ENCODE measurements at places on chromosomes 2 and 18.

DNA sequence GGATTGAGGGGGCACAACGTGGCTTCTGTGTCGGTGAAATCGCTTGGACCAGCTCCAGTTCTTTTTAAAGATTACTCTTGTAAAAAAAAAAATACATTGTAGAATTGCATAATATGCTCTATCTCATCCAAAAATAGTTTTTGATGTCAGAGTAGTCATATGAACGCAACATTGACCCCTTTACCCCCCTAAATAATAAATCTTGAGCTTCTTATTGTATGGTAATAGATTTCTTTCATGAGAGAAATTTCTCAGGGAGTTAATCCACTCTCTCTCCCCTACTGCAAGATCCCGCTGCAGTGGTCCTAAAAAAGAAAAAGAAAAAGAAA is 50.2 kb upstream of the PAIP2B start:
- peak overlapping the region; percentile 77 for H3K27ac ChIP-seq
- H3K4me1 ChIP-seq, result peaks cover 25% of the 10 kb centered on the region
- H3K4me3 ChIP-seq, result peak overlapping the region; percentile 49
- H3K27me3 ChIP-seq, result peaks cover 70% of the 10 kb centered on the region

GRCh38 chr18:50177294-50177992 is 17.5 kb downstream of the MYO5B start:
- no peaks in the 10 kb centered on the region for H3K27me3 ChIP-seq
- no peaks in the 10 kb centered on the region for H3K36me3 ChIP-seq
- H3K4me3 ChIP-seq, result no peak overlapping the region
- no peaks in the 10 kb centered on the region for H3K4me1 ChIP-seq
- DNase-seq, result no peak
- H3K27ac ChIP-seq, result no peak overlapping the region

- H3K4me3 ChIP-seq, result no peak overlapping the region
- no peak for DNase-seq
- H3K36me3 ChIP-seq, result no peaks in the 10 kb centered on the region
- no peaks in the 10 kb centered on the region for H3K4me1 ChIP-seq
Measured at GRCh38 chr2:203893401-203893800, 25.8 kb downstream of the CTLA4 start.

DNA sequence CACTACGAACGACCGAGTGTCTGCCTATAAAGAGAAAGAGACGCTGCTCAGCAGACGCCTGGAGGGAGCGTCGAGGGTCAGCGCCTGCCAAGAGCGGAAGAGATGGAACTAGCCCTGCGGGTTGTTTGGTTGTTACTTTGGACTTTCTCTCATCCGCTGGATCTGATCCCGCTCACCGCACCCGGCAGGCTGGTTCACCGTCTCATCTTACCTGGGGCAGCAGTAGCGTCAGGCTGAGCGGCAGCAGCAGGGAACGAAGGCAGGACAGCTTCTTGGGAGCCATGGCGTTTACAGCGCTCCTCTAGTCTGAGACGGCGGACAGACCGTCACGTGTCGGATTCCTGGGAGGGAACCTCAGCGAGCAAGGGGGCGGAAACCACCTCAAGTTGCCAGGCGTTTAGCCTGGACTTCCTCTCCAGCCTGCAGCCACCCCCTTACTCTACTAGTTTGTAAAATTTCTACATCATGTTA is 1.9 kb downstream of the GLB1L start:
- H3K27ac ChIP-seq, result no peak overlapping the region
- peak overlapping the region; percentile 4 for H3K4me3 ChIP-seq
- H3K27me3 ChIP-seq, result no peaks in the 10 kb centered on the region
- H3K36me3 ChIP-seq, result peaks cover 37% of the 10 kb centered on the region

GRCh38 chr2:144596073-144596871 is 76.4 kb upstream of the ZEB2 start:
- H3K27me3 ChIP-seq, result no peaks in the 10 kb centered on the region
- no peak overlapping the region for H3K4me3 ChIP-seq
- H3K27ac ChIP-seq, result no peak overlapping the region
- peak; percentile 49 for DNase-seq
- H3K36me3 ChIP-seq, result no peaks in the 10 kb centered on the region

GRCh38 chr2:160453111-160453820 is 40.3 kb downstream of the RBMS1 start:
- H3K27ac ChIP-seq, result no peak overlapping the region
- H3K4me3 ChIP-seq, result no peak overlapping the region
- no peaks in the 10 kb centered on the region for H3K36me3 ChIP-seq
- H3K4me1 ChIP-seq, result peaks cover 44% of the 10 kb centered on the region
- H3K27me3 ChIP-seq, result no peaks in the 10 kb centered on the region

- no peak for DNase-seq
- H3K27me3 ChIP-seq, result no peaks in the 10 kb centered on the region
- H3K27ac ChIP-seq, result no peak overlapping the region
- H3K36me3 ChIP-seq, result no peaks in the 10 kb centered on the region
- no peaks in the 10 kb centered on the region for H3K4me1 ChIP-seq
- no peak overlapping the region for H3K4me3 ChIP-seq
Measured at GRCh38 chr18:60469387-60470100, 97.0 kb upstream of the MC4R start.

DNA sequence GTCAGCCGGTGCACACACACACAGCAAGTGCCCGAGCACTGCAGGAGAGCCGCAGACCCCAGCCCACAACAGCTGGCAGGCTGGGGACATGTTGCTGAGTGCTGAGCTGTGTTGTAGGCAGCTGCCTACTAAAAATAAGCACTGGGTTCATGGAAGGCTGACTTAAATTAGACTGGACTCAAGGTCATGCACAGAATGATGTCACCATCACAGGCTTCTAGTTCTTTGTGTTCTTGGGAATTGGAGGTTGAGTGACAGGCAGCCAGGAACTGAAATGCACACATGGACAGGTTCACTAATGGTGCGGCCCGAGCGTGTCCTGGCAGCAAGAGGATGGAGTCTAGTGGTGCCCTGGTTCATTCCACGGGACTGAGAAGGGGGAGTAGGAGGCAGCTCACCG is 71.3 kb downstream of the VWA3B start:
- H3K27ac ChIP-seq, result no peak overlapping the region
- H3K4me1 ChIP-seq, result peaks cover 16% of the 10 kb centered on the region
- H3K4me3 ChIP-seq, result no peak overlapping the region
- peak; percentile 39 for DNase-seq
- H3K36me3 ChIP-seq, result no peaks in the 10 kb centered on the region

GRCh38 chr2:230008708-230009066 is 60.0 kb downstream of the SLC16A14 start:
- no peaks in the 10 kb centered on the region for H3K36me3 ChIP-seq
- DNase-seq, result no peak
- H3K4me1 ChIP-seq, result no peaks in the 10 kb centered on the region

GRCh38 chr2:142140434-142140845 is 9.6 kb upstream of the LRP1B start:
- H3K4me3 ChIP-seq, result no peak overlapping the region
- no peaks in the 10 kb centered on the region for H3K36me3 ChIP-seq
- no peaks in the 10 kb centered on the region for H3K4me1 ChIP-seq
- H3K27me3 ChIP-seq, result no peaks in the 10 kb centered on the region

DNA sequence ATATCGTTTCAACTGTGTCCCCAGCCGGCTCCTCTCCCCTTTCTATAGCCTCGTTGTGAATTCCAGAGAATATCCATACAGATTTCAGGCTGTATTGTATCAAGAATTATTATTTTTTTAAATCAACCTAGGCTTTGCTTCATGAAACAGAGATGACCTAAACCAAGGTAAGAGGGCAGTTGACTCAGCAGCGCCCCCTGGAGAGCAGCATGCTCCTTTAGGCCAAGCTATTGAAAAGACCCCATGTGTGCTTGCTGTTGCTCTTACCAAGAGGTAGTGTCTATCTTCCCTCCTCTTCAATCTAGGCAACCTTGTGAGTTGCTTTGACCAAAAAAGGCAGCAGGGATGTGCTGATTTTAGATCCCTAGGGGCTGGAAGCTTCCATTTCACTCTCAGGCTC is 426.7 kb upstream of the SMIM21 start:
- H3K27ac ChIP-seq, result no peak overlapping the region
- DNase-seq, result no peak
- H3K4me3 ChIP-seq, result no peak overlapping the region
- H3K27me3 ChIP-seq, result no peaks in the 10 kb centered on the region
- no peaks in the 10 kb centered on the region for H3K36me3 ChIP-seq

DNA sequence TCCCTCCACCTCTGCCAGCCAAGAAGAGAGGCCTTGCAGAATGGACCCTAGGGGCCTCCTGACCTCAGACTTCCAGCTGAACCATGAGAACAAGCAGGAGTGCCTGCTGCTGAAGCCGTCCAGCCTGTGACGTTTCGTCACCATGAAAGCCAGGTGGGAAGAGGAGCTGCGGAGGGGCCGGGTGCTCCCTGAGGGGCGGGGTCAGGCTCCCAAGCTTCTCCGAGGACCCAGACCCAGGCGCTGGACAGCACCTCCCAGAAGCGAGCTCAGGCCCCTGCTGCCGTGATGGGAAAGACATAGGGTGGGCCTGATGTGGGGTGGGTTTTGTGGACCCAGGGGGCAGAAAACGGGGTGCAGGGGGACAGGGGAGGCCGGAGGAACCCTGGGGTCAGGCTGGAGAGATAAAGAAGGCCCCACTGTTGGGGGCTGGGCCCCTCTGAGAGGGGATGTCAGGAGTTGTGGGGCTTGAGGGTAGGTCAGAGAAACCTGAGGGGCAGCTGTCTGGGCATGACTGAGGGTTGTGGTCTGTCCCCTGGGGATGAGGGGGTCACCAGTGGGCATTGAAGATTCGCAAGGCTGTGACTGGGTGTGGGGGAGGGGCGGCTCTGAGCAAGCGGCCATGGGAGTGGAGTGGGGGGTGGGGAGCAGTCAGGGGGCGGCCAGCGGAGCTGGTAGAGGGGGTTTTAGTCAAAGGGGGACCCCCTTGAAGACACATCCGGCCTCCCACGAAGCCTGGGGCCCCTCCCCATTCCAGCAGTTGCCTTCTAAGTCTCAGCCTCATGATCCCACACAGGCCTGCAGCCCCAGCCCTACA is 73.4 kb upstream of the ODC1 start:
- H3K27ac ChIP-seq, result no peak overlapping the region
- no peaks in the 10 kb centered on the region for H3K4me1 ChIP-seq
- no peak for DNase-seq
- no peaks in the 10 kb centered on the region for H3K36me3 ChIP-seq
- H3K27me3 ChIP-seq, result no peaks in the 10 kb centered on the region

GRCh38 chr2:43215673-43216255 is 10.6 kb downstream of the ZFP36L2 start:
- peaks cover 44% of the 10 kb centered on the region for H3K4me1 ChIP-seq
- no peak overlapping the region for H3K27ac ChIP-seq
- H3K36me3 ChIP-seq, result no peaks in the 10 kb centered on the region
- H3K4me3 ChIP-seq, result no peak overlapping the region
- no peak for DNase-seq

DNA sequence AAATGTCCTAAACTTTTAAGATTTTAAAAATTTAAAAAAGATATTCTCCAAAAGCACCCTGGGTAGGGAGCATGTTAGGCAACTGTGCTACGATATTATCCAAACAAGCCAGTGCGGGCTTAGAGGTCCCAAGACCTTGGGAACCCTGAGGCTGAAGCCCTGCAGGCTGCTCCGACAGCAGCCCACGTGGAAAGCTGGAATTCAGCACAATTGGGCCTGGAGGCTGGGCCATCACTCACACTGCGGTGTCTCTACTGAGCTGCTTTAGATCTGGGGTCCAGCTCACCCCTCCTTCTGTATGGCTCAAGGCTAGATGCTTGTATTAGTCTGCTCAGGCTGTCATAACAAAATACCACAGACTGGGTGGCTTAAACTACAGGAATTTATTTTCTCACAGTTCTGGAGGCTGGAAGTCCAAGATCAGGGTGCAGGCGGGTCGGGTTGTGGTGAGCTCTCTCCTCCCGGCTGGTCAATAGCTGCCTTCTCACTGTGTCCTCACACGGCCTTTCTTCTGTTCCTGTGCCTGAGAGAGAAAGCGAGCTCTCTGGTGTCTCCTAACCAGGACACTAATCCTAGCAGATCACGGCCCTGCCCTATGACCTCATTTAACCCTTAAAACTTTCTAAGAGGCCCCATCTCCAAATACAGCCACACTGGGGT is 42.5 kb downstream of the DPYSL5 start:
- H3K4me3 ChIP-seq, result no peak overlapping the region
- H3K4me1 ChIP-seq, result no peaks in the 10 kb centered on the region
- no peak overlapping the region for H3K27ac ChIP-seq
- DNase-seq, result no peak
- no peaks in the 10 kb centered on the region for H3K36me3 ChIP-seq

DNA sequence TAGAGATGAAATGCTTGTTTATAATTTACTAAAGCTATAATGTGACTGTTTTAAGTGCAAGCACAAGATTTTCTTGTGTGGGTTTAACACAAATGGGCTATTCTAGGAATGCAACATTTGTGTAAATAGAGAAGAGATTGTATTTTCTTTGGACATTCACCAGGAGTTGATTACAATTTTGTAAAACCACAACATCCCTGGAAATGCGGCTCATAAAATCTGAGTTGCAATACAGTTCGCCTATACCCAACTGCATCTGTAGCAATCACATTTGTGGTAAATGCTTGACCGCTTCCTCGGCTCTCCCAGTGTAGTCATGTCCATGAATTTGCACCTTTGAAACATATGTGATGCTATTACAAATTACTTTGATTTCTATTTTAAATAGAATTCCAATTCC is 348.7 kb upstream of the CDH20 start:
- no peaks in the 10 kb centered on the region for H3K4me1 ChIP-seq
- H3K27me3 ChIP-seq, result no peaks in the 10 kb centered on the region
- H3K36me3 ChIP-seq, result no peaks in the 10 kb centered on the region
- H3K27ac ChIP-seq, result no peak overlapping the region
- H3K4me3 ChIP-seq, result no peak overlapping the region

All from stomach (tissue), 19 donors.